Fibroblast of skin of scalp (primary cell): ENCODE measurements at places on chromosomes 3 and 15.

- DNase-seq = no peak
Measured at GRCh38 chr3:97647441-97647982, 117.0 kb upstream of the ARL6 start.

GRCh38 chr3:188037965-188038581, 115.9 kb upstream of the LPP start:
- peak; percentile 33 for DNase-seq

DNA sequence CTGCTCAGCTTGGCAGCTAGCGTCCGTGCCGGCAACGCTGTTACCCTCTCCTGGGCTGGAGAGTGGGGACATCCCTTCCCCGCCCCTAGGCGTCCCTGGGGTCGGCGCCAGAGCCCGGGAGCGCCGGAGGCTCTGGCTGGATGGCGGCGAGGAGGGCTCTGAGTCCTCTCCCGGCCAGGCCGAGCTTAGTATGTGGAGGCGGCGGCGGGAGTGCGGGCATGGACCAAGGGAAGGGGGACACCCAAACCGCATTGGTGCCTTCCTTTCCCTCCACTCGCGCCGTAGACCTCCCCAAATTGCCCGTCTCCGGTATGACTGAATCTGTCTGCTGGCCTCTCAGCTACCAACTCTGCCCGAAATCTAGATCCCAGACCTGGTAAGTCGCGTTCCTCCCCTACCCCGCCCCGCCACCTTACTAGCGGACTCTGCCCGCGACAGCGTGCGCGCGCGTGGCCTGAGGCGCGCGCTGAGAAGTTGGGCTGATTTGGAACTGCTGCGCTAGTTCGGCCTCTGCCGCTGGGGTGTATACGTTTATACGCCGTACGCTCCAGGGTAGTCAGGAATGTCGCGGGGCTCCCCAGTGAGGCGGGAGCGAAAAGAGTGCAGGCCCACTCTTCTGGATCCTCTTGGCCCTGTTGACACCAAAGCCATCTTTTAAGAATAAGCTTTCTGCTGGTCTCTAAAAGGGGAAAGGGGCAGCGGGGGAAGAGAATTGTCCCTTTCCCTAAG, 12.2 kb downstream of the ZIC1 start:
- peak; percentile 91 for DNase-seq

- DNase-seq = no peak
Measured at GRCh38 chr3:94210256-94210655, 147.4 kb downstream of the NSUN3 start.

- no peak for DNase-seq
Measured at GRCh38 chr3:145176907-145177306, 984.1 kb downstream of the PLOD2 start.

GRCh38 chr15:63076714-63077046, 34.1 kb downstream of the TPM1 start:
- no peak for DNase-seq

DNA sequence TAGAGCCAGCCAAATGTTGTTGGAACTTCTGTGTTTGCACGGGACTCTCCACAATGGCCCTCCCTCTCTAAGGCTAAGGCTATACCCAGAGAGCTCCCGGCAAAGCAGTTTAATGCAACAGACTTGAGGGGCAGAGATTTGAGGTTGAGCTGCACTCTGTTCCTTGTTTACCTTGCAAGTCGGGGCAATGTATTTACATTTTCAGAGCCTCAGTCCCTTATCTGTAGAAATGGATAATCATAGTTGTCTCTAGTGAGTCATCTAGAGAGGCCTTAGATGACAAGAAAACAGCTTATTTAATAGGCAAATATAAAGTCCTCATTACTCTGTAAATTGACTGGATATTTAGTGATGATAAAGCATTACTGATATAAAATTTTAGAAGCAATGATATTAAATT, 917.7 kb downstream of the MCTP2 start:
- DNase-seq = no peak

DNA sequence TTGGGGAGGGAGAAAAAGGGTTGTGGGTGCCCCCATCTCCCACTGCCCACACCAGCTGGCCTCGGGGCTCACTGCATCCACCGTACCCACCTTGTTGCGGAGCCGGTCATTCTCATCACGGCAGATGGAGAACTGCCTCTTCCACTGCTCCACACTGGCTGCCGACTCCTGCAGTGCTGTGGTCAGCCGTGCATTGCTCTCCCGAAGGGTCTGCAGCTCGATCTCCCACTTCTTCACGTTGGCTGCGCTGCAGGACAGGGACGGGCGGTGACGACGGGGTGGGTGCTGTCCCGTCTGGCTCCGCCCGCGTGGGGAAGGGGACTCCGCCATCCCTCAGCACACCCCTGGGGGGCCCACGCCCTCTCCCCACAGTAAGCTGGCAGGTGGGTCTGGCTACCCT, 45.1 kb downstream of the WHAMM start:
- DNase-seq = no peak
